Activated naive CD8-positive, alpha-beta T cell treated with anti-CD3 and anti-CD28 coated beads, Interleukin-2, amount 50 U/mL, for 24 hours (primary cell): ENCODE measurements at places on chromosomes 3 and 15.

DNA sequence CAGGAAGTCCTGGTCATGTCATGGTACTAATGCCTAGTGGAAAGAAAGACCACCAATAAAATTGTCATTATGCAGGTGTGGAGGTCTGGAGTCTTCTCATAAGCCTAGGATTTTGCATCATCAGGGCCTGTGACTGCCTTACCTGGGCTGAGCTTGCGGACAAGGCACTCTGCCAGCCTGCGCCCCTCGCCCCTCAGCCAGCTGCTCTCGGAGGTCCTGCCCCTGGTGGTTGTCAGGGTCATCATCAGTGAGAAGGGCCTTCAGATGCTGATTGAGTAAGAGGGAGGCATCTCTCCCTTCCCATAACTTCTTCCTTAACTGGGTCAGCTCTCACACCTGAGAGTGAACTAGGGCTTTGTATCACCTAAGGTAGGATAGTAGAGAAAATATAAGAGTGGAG lies 132.8 kb downstream of the DCLK3 start:
- DNase-seq = no peak

- no peak for DNase-seq
Observed at GRCh38 chr3:97148931-97149330, 334.5 kb downstream of the EPHA6 start.

DNA sequence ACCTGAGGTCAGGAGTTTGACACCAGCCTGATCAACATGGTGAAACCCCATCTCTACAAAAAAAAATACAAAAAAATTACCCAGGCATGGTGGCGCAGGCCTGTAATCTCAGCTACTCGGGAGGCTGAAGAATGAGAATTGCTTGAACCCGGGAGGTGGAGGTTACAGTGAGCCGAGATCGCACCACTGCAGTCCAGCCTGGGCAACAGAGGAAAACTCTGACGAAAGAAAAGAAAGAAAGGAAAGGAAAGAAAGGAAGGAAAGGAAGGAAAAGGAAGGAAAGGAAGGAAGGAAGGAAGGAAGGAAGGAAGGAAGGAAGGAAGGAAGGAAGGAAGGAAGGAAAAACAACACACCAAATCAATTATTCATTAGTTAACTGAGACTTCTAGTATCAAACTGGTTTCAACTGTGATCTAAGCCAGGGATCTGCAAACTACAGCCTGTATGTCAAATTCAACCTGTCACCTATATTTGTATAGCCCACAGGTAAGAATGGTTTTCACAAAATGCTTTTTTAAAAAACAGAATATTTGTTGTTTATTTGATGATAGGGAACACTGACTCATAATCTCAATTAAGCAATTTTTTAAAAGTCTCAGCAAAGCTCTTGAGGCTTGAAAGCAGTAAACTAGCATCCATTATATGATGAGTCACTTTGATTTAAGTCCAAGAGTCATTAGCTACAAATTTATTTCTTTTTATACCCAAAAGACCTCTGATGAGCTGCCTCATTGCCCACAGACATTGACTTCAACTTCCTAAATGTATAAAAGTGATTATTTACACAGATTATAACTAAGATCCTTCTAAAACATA lies 127.6 kb downstream of the TBL1XR1 start:
- no peak for DNase-seq

- DNase-seq = no peak
Observed at GRCh38 chr3:10378742-10379141, 57.8 kb upstream of the SEC13 start.

GRCh38 chr15:89356634-89357298 lies 22.1 kb upstream of the POLG start:
- no peak for DNase-seq

DNA sequence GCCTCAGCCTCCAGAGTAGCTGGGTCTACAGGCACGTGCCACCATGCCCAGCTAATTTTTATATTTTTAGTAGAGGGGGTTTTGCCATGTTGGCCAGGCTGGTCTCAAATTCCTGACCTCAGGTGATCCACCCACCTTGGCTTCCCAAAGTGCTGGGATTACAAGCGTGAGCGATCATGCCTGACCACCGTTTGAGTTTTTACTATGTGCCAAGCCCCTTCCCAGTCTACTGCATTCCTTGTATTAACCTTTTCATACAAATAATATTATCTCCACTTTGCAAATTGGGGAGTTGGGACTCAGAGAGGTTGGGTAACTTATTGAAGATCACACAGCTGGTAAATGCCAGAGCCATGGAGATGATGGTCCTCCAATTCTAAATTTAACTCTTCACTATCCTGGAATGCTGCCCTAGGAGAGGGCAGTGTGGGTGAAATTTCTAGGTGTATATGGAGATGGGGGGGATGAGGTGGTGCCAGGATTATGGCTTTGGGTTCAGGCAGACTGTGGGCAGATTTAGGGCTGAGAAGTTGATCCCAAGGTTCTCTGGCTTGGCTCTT lies 1.0 kb upstream of the PXK start:
- DNase-seq = no peak

DNA sequence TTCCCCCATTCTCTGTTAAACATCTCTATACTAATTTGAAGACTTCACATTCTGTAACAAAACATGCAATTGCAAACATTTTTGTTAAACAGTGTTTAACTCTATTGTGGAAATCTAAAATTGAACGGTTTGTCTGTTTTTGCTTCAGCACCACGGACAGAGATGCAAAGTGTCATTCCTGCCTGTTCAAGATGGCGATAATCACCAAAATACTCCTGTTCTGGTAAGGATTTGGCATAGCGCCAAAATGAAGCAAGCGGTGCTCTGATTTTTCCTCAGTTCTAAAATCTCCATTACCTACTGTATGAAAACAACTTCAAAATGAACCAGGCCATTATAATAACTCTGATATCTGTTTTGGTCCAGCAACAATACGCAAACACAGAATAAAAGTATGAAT lies 129.7 kb upstream of the TUSC7 start:
- no peak for DNase-seq

GRCh38 chr3:94862703-94863102 lies 799.8 kb downstream of the NSUN3 start:
- no peak for DNase-seq

- no peak for DNase-seq
Observed at GRCh38 chr3:77412584-77412983, 372.7 kb downstream of the ROBO2 start.

GRCh38 chr3:153463895-153464294 lies 301.9 kb downstream of the RAP2B start:
- DNase-seq = no peak

- no peak for DNase-seq
Observed at GRCh38 chr3:33032938-33033337, 64.0 kb downstream of the GLB1 start.

DNA sequence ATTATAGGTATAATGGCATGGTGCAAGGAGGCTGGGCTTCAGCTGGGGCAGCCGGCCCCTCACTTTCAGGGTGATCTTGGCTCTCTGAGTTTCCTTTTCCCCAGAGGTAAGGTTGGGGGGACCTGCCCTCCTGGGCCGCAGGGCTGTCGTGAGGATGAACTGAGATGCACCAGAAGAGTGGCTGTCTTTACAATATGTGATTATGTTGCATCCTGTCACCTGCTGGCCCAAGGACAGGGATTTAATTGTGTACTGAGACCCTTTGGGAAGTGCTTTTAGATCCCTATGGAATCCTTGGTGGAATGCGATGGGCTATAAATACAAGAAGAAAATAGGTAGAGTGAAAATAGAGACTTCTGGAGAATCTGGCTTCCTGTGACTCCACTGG lies 22.1 kb downstream of the ANAPC13 start:
- no peak for DNase-seq

DNA sequence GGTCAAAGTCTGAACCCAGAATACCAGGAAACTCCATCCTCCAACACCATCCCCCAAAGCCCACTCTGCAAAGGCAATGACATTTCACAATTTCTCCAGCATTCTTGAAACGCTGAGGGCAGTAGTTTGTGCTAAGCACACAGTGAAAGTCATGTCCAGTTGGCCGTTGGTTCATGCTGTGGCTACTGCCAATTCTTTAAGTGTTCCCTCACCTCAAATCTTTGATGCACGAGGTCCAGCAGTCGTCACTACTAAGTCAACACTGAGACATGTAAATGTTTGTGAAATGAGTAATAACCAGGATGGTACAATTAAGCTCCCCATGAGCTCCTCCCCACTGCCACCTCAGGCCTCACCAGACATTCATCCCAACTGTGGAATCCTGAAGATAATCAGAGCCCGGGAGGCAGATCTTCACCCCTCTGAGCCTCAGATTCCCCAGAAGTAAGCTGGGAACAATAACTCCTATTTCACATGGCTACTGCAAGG lies 7.0 kb downstream of the SUCLG2 start:
- DNase-seq = no peak

DNA sequence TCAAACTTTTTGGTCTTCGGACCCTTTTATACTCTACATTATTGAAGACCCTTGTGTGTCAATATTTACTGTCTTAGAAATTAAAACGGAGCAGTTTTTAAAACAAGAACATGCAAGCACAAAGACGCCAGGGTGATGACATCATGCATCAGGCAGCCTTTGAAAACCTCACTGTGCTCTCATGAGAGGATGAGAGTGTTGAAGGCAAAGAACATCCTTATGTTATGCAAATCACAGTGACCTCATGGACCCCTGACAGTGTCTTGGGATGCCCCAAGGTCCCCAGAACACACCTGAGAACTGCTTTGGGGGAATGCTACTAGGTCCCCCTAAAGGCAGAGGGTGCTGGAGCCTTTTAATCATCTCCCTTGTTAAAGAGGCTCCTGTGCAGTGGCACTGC lies 51.6 kb downstream of the CHDH start:
- no peak for DNase-seq

DNA sequence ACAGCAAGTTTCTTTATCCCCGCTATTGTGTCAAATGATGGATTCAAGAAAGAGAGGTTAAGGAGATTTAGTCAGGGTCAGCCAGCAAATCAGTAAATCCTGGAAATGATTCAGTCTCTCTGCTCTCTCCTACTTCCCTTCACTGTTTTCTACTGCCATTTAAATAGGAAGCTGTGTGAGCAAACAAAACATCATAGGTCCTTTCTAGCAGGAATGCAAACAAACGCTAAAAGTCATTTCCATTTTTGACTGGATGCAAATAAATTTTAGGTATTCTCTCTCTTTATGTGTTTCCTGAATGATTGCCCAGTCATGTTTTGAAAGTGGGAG lies 299.4 kb upstream of the RORA start:
- no peak for DNase-seq

GRCh38 chr15:95259965-95260364 lies 1028.6 kb downstream of the MCTP2 start:
- no peak for DNase-seq

DNA sequence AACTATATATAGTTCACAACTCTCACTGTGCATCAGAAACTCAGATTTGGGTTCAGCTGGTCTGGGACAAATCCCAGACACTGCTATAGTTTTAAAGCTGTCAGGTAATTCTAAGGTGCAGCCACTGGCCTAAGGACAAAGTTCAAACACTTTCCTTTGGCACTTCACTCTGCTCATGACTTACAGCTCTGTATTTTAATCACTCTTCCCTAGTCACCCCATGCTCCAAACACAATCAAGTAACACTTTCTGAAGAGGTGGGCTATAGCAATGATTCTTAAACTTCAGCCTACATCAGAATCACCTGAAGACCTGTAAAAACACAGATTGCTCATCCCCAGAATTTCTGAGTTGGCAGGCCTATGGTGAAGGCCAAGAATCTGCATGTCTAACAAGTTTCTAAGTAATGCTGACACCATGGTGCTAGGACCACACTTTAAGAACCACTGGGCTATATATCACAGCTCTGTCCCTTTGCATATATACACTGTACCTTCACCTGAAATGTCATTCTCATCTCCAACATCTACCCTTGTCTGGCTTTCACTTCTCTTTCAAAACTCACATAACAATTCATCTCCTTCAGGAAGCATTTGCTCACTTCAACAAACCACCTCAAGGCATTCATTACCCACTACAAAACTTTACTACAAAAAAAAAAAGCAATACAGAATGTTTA lies 21.4 kb downstream of the STAG1 start:
- DNase-seq = no peak

GRCh38 chr3:12227833-12228232 lies 61.0 kb upstream of the PPARG start:
- DNase-seq = no peak

GRCh38 chr3:150607267-150608065 lies 4.3 kb downstream of the SELENOT start:
- DNase-seq = no peak

DNA sequence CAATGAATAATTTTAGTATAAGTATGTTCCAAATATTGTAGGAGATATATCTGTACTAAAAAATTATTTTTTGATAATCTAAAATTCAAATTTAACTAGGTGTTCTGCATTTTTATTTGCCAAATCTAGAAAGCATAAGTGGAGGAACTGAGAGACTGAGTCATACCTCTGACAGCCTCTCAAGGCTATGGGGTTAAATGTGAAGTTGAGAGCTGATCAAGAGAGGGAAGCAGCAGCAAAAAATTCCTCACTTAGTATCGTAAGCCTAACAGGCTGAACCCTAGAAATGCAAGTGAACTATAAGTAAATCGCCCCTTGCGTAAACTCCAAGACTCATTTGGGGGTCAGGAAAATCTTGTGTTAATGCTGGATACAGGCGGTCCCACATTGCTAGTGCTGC lies 12.8 kb upstream of the TOPAZ1 start:
- no peak for DNase-seq

- no peak for DNase-seq
Observed at GRCh38 chr3:31776016-31776415, 205.0 kb downstream of the OSBPL10 start.

GRCh38 chr3:70736009-70736408 lies 423.6 kb upstream of the MDFIC2 start:
- DNase-seq = no peak

DNA sequence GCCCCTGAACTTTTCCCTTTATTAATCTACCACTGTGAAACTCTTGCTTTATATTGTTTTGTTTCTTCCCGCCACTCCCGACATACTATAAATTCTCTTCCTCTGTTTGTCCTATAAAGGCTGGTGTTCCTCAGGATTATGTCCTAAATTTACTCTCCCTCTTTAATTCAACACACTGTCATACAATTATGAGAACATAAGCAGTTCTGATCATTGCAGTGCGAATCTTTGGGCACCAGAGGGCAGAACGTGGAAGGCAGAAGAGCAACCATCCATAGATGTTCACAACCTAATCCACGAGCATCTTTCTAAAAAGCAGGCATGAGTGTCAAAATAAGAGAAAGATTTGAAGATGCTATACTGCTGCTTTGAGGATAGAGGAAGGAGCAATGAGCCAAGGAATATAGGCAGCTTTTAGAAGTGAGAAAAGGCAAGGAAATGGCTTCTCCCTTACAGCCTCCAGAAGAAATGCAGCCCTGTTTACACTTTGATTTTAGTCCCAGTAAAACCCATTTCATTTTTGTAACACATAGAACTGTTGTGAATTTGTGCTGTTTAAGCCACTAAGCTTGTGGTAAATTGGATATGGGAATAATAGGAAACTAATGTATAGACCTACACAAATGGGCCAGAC lies 179.4 kb downstream of the GBE1 start:
- peak; percentile 14 for DNase-seq

DNA sequence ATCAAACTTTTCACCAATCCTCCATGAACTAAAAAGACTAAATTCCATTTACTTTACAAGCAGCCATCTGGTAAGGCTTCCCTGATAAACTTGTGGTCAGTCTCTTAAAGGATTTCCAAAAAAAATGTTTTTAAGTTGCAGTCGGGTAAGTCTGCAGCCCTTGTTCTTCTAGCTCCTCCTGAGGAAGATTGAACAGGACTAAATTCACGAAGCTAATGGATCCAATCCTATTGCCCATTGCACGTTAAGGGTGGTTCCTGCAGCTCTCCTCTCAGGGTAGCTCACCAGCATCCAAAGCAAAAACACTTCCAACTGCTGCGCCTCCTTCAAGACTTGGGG lies 2.8 kb downstream of the HES1 start:
- no peak for DNase-seq

GRCh38 chr15:68412218-68412617 lies 19.7 kb downstream of the ITGA11 start:
- DNase-seq = no peak
